Vein endothelial cell (primary cell): ENCODE measurements at places on chromosomes 7 and 10. TPM values are rescaled to one million over a fixed set of nuclear protein-coding genes. Genes with fewer than 3 reads are reported as not detected.

The GPR26 gene
- not detected in 2 replicates for total RNA-seq

The MRC1 gene
- total RNA-seq = 0.33 and 0.38 TPM in 2 replicates

The CLIP2 gene
- total RNA-seq = 32.4 and 37.9 TPM in 2 replicates

The PLXDC2 gene
- total RNA-seq = 1.3 and 1.5 TPM in 2 replicates

The VWDE gene
- not detected in 2 replicates for total RNA-seq

The GIMAP8 gene
- 49.6 and 68.7 TPM in 2 replicates for total RNA-seq

The PCBD1 gene
- 37.4 and 54.9 TPM in 2 replicates for total RNA-seq

The C10orf67 gene
- total RNA-seq = not detected in 2 replicates

The LRMDA gene
- 18.3 TPM in 2 replicates for total RNA-seq

The DEPP1 gene
- 361 and 421 TPM in 2 replicates for total RNA-seq

The CCDC172 gene
- not detected in 2 replicates for total RNA-seq

The EN2 gene
- under 0.01 TPM in 1 of 2 replicates, not detected in the other for total RNA-seq

The SPDYE5 gene
- total RNA-seq = not detected in 2 replicates

The KCNH2 gene
- total RNA-seq = under 0.01 TPM in 1 of 2 replicates, not detected in the other

The SKAP2 gene
- total RNA-seq = 23.5 and 25.8 TPM in 2 replicates

The SLC26A3 gene
- total RNA-seq = not detected in 2 replicates

The NYAP1 gene
- 4.0 and 4.6 TPM in 2 replicates for total RNA-seq

The ERVW-1 gene
- not detected in 2 replicates for total RNA-seq

The TMEM270 gene
- not detected in 2 replicates for total RNA-seq

The INA gene
- total RNA-seq = 0.33 and 0.48 TPM in 2 replicates

The MPP7 gene
- total RNA-seq = 0.33 and 0.86 TPM in 2 replicates

The ELAPOR2 gene
- 58.7 and 78.4 TPM in 2 replicates for total RNA-seq

The TLL2 gene
- 0.10 TPM in 1 of 2 replicates, not detected in the other for total RNA-seq

The CACNB2 gene
- total RNA-seq = not detected in 2 replicates

The COL1A2 gene
- 8.5 and 29.0 TPM in 2 replicates for total RNA-seq

The CLEC2L gene
- not detected in 2 replicates for total RNA-seq

The KCNIP2 gene
- total RNA-seq = 0.96 and 0.98 TPM in 2 replicates

The CFTR gene
- not detected in 2 replicates for total RNA-seq

The COA1 gene
- 45.7 and 53.9 TPM in 2 replicates for total RNA-seq
